ENCODE measurements at places on chromosomes 3 and 15.

- DNase-seq: no peak
These were observed 8.7 kb downstream of the HYPK start for GRCh38 chr15:43808960-43809678.

GRCh38 chr15:62570405-62570783 is 405.3 kb upstream of the C2CD4B start:
- no peak for DNase-seq

DNA sequence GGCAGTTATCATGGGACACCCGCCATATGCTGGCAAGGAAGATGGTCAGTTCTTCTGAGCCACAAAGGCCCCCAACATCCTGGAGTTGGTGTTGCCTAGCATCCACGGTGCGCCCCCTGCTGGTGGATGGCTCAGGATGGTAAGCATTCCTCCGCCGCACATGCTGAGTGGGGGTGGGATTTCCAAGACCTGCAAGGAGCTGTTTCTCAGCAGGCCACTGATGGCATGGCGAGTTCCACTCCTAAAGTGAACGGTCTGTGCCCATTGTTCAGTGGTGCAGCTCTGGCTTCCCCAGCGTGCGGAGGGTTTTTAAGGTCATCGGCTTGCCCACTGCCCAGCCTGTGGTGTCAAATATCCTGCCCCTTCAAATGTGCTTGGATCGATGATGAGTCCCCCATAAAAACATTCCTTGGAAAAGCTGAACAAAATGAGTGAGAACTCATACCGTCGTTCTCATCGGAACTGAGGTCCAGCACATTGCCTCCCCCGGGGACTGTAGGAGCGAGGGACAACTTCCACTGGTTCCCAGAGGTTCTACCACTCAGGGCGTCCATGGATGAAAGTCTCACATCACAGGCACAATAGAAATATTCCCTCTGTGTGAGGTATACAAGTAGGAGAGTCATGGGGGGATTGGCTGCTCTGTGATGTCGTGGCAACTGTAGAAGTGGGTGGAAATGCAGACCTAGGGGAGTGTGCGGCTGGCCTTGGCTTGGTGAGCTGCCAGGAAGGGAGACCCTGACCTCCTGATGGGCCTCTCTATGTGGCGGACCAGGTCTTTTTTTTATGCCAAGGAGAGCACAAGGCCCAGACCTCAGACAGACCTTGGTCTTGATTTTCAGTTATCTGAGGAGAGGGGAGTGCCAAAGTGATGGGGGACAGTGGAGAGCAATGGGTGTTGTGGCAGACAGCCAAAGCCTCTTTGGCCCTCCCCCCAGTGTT is 102.0 kb downstream of the SNRPN start:
- DNase-seq: peak; percentile 5

- DNase-seq: no peak
These were observed 9.0 kb upstream of the BTLA start for GRCh38 chr3:112508261-112508660.

- DNase-seq: peak; percentile 30
These were observed 2.2 kb upstream of the MEIS2 start for GRCh38 chr15:37102305-37103162.

GRCh38 chr15:52511084-52511483 is 17.6 kb downstream of the MYO5A start:
- no peak for DNase-seq

DNA sequence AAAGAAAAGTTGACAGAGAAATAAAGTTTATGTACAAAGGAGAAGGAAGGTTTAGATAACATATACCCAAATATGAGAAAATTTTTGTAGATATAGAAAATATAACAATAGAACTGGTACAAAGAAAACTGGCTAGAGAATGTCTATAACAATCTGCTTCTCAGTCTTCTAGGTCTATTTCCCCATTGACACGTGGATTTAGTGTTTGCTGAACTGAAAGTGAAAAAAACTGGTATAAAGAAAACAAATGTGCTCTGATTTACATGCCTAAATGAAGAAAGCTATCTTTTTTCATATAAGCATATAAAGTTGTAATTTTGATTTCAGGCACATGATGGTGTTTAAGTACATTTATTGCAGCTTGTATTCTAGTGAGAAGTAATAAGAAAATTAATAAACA is 9.8 kb downstream of the KCNMB2 start:
- DNase-seq: no peak

DNA sequence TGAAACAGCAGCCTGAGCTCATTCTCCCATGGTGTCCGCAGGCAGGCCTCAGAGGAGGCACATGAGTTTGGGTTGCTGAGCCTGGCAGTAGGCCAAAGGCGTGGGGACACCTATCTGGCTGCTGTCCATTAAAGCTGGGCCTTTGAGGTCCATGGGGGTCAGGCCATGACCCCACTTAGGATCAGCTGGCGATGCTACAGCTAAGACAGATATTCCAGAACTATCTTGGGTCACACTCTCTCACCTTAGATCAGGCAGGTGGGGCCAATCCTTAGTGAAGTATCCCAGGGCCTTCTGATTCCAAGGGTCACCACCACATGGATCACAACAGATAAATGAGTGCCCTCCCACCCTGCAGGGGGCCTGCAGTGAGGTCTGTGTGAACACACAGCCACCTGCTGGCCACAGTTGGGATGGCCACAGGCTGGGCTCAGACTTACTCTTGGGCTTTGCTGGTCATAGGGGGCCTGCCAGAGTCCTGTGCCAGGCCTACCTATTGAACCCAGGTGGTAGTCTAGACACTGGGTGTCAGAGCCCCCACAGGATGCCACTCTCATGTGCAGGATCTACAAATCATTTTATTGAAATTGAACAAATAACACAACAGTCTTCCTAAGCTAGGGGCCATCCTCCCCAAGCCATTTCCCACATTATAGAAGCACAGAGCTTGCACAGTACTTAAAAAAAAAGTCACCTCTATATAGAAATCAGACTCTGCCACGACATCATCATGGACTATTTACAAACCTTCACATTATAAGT is 2.0 kb upstream of the HYAL2 start:
- DNase-seq: peak; percentile 78

GRCh38 chr3:176293276-176293675 is 904.0 kb downstream of the TBL1XR1 start:
- DNase-seq: peak; percentile 6

DNA sequence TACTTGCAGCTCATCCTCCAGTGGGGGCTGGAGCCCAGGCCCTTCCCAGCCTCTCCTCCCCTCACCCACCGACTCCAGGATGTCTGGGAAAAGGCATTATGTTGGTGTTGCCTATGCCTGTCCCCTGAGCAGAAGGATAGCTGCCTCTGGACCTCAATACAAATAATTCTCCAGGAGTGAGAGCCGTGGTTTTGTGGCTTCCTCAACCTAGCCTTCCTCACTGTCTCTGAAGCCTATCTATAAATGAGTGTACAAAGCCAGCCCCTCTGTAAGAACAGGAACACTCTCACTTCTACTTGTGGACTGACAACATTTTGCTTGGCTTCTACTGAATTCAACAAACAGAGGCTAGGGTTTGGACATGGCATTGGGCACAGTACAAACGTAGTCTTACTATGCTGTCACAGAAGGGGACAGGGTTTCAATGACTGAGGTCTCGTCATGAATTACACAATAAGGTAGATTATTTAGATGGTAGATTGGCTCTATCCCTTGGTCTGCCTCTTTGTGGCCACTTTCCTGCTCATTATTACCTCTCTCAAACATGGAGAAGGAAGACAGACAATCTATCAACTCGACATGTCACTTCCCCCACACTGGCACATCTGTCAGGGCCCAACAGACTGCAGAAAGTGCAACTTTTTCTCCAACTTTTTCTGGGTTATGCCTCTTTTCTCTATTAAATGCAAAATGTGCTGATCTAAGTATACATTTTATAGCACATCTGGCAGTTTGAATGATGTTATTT is 82.8 kb upstream of the MEX3B start:
- no peak for DNase-seq

GRCh38 chr3:171001957-171002694 is 24.4 kb downstream of the SLC2A2 start:
- DNase-seq: no peak

DNA sequence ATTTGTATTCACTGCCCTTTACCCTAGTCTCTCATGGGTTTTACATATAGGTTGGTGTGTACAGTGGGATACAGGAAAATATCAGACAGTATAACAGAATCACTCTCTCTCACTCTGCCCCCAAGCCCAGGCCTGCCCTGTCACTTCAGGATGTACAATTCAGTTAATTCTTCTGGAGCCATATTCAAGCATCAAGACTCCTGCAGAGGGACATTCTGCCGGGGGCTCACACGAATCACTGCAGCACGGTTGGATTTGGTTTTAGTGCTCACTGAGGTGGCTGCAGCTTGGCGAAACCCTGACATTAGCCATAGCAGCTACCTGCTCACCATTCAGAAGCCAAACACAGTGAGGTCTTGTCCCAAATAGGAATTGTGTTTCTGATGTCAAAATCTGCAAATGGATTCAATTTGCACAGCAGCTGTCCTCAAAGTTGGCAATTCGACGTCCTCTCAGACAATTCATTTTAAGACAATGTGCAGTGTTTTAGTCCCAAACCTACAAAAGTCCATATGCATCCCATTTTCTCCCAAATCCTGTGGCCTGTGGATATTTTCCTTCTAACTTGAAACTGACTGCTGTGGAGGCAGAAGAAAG is 82.9 kb downstream of the CHSY1 start:
- no peak for DNase-seq

DNA sequence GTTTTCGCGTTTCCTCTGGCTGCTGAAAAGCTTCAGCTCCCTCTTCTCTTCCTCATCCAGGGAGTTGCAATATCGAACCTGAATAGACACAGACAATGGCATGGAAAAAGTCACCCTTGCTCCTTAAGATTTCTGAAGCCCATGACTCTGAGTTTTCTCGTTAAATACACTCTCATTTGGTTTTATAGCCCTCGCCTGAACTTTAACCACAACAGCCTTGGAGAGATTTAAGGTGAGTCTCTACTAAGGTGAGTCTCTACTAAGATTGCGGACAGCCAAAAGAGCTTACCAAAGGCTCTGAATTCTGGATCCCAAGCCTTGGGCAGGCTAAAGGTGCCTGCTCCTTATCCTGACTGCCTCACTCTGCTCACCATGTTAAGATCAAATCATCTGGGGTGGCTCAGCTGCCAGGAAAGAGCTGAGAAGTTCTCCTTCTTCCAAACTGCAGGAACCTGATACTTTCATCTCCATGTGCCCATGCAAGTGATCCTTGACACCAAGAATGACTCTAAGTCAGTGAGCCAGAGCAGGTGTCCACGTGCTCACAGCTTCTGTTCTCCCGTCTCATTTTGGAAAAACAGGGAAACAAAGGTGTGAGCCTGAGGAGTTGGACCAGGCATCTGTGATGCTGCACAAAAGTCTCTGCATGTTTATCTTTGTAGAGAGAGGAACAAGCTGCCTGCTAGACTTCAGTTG is 65.1 kb downstream of the PRICKLE2 start:
- DNase-seq: no peak

GRCh38 chr3:169186596-169186995 is 476.9 kb downstream of the MECOM start:
- no peak for DNase-seq

- DNase-seq: no peak
These were observed 177.2 kb downstream of the LRRC3B start for GRCh38 chr3:26799679-26800317.

GRCh38 chr3:39138804-39139415 is 14.5 kb downstream of the CSRNP1 start:
- DNase-seq: peak; percentile 40

DNA sequence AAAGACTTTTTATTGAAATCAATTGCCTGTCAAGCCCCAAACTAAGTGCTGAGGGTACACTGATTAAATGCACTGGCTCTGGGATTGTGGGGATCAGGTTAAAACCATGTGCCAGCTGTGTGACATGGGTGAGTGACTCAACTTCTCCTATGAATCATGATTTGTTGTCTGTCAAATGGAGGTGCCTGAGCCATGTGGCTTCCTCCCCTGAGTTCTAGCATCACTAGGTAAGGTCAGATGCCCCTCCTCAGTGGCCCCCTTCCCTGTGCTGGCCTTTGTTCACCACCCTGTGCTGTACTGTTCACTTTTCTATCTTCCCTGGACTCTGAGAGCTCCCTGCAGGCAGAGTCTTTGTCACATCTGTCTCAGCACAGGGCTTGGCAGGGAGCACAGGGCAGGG is 43.6 kb upstream of the ATP2B2 start:
- DNase-seq: no peak

- DNase-seq: no peak
These were observed 569 bp downstream of the TMEM266 start for GRCh38 chr15:76060118-76060989.

GRCh38 chr15:57205996-57206395 is 170.3 kb upstream of the CGNL1 start:
- DNase-seq: no peak

DNA sequence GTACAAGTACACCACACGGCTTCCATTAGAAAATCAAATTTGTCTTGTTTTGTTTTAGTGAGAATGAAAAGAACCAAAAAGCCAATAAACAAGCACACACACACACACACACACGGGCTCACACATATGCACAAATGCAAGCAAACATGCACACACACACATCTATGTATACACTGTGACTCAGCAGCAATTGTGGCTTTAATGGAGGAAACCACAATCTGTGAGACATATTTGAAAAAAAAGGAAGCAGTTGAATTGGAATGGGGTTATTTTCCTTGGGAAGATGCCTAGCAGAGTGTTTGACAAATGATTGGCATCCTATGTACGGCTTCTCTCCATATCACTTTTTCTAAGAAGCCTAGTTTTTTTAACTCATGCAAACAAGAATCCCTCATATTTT is 201.1 kb upstream of the ARRDC4 start:
- no peak for DNase-seq

- DNase-seq: peak; percentile 38
These were observed 47.6 kb downstream of the PSMD6 start for GRCh38 chr3:63975723-63976122.

- no peak for DNase-seq
These were observed 59.9 kb upstream of the FBN1 start for GRCh38 chr15:48705381-48705780.

- peak; percentile 59 for DNase-seq
These were observed 304.6 kb upstream of the TBC1D5 start for GRCh38 chr3:18047052-18047451.

GRCh38 chr3:13424141-13424844 is 4.2 kb upstream of the NUP210 start:
- no peak for DNase-seq

DNA sequence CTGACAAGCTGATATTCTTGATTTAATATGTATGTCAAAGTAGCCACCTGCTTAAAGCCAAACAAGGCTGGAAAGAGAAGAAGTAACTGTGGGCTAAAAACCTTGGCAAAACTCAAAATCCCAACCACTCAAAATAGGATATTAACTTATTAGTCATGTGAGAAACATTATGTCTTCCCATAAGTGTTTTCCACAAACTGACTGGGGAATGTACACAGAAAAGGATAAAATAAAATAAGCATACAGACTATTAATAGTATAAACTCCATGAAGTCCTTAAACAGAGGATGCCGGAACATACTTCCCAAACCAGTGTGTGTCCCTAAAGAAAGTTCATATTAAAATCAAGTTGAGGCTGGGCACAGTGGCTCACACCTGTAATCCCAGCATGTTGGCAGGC is 263.7 kb upstream of the THBS1 start:
- no peak for DNase-seq
